Bronchus fibroblast of lung (primary cell): ENCODE measurements at places on chromosomes 1 and 21. TPM values are rescaled to one million over a fixed set of nuclear protein-coding genes. Genes with fewer than 3 reads are reported as not detected.

Gene MTARC2
- 4.6 and 5.0 TPM in 2 replicates for total RNA-seq

Gene LINGO4
- not detected in 2 replicates for total RNA-seq

Gene OR2L5
- not detected in 2 replicates for total RNA-seq

Gene UBE4B
- total RNA-seq, result 26.2 and 30.5 TPM in 2 replicates

Gene OPTC
- total RNA-seq, result not detected in 2 replicates

Gene CLCA1
- not detected in 2 replicates for total RNA-seq

Gene VWA1
- total RNA-seq, result 7.1 and 7.9 TPM in 2 replicates

Gene CDC73
- total RNA-seq, result 11.4 and 11.6 TPM in 2 replicates
